Thyroid gland (tissue), 4 donors: ENCODE measurements at places on chromosomes 3 and 15. TPM values are rescaled to one million over a fixed set of nuclear protein-coding genes. Genes with fewer than 3 reads are reported as not detected.

PCOLCE2 gene
- total RNA-seq, result 37.8 TPM

SLC22A14 gene
- total RNA-seq, result not detected

KLHL40 gene
- not detected for total RNA-seq

GOLGA8Q gene
- 21.1 TPM for total RNA-seq

B3GNT5 gene
- total RNA-seq, result 10.6 TPM

THPO gene
- not detected for total RNA-seq

GPR149 gene
- not detected for total RNA-seq

- H3K36me3 ChIP-seq, result no peaks in the 10 kb centered on the region
- DNase-seq, result no peak
These were observed 68.9 kb downstream of the CD200R1L start for GRCh38 chr3:112777811-112778210.

DNA sequence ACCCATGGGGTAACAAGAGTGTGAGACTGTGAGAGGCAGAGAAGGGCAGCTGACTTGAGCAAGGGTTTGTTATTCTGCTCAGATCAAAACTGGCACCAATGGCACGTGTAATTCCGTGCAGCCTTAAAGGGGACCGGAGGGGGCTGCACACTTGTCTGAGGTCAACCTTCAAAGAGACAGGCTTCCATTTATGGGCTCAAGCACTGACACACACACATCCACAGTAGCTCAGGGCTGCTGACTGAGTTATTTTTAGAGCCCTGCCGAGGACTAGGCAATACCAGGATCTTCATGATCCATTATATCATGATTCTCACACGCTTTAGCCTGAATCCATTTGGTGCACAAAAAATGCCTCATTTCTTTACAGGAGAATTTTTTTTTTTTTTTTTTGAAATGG is 20.6 kb upstream of the SPTBN5 start:
- no peak overlapping the region for H3K4me3 ChIP-seq
- H3K36me3 ChIP-seq, result peaks cover 16% of the 10 kb centered on the region
- H3K27ac ChIP-seq, result no peak overlapping the region
- DNase-seq, result no peak

GRCh38 chr3:88005066-88005465 is 53.7 kb downstream of the CGGBP1 start:
- H3K36me3 ChIP-seq, result no peaks in the 10 kb centered on the region
- H3K4me3 ChIP-seq, result no peak overlapping the region
- no peak overlapping the region for H3K27ac ChIP-seq
- no peaks in the 10 kb centered on the region for H3K27me3 ChIP-seq

GRCh38 chr3:152511904-152512303 is 243.2 kb downstream of the MBNL1 start:
- no peaks in the 10 kb centered on the region for H3K4me1 ChIP-seq
- no peaks in the 10 kb centered on the region for H3K36me3 ChIP-seq
- no peak overlapping the region for H3K4me3 ChIP-seq
- H3K27ac ChIP-seq, result no peak overlapping the region
- no peaks in the 10 kb centered on the region for H3K27me3 ChIP-seq

DNA sequence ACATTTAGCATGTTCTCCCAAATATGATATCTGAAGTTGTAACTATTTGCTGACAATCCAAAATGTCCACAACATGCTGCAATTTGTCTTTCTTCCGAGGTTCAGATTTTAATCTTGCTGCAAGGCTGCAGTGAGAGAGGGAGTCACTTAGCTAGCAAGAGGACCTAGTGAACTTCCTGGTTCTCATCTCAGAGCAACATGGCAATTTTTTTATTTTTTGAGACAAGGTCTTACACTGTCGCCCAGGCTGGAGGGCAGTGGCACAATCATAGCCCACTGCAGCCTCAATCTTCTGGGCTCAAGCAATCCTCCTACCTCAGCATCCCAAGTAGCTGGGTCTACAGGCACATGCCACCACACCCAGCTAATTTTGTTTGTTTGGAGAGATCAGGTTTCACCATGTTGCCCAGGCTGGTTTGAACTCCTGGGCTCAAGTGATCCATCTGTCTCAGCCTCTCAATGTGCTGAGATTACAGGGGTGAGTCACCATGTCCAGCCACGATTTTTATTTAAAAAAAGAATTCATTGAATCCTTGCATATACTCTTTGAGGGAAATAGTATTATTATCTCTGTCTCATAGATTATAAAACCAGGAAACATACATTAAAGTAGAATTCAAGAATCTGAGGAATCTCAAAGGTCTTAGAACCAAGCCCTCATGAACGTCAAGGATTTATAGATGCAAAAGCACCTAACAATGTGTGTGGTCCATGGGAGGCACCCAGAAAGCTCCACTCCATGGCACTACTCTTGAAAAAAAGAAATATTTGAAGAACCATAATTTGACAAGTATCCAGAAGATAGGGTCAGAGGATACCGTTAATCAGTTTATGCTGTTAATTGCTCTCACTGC is 9.1 kb downstream of the HDC start:
- DNase-seq, result no peak
- no peaks in the 10 kb centered on the region for H3K4me1 ChIP-seq
- no peak overlapping the region for H3K4me3 ChIP-seq
- H3K27ac ChIP-seq, result no peak overlapping the region

GRCh38 chr15:31102039-31102321 is 455 bp upstream of the TRPM1 start:
- no peak for DNase-seq
- H3K4me1 ChIP-seq, result peaks cover 16% of the 10 kb centered on the region
- H3K27me3 ChIP-seq, result no peaks in the 10 kb centered on the region
- H3K27ac ChIP-seq, result no peak overlapping the region

DNA sequence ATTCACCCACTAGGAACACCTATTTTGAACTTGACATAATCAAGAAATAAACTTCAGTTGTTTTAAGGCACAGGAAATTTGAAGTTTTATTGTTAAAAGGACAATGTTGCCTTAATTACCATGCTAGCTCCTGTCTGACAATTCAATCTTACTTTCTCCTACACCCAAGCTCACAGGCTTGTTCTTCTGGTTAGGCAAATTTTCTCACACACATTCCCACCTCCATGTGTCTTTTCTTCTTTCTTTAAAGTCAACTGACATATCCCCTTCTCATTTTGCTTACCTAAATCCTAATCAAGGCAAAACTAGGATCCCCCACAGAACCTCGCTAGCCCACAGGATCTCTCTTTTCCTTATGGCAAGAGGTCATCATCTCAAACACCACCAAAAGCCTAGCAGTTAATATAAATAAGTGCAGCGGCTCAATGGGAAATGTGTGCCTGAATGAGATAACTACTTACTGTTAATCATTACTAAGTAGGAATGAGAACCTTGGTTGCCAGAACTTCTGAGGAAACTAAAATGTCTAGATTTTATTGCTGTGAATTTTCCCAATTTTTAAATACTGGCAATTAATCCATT is 189.3 kb downstream of the PLCH1 start:
- no peaks in the 10 kb centered on the region for H3K36me3 ChIP-seq
- no peak for DNase-seq
- no peaks in the 10 kb centered on the region for H3K4me1 ChIP-seq
- no peak overlapping the region for H3K27ac ChIP-seq
- H3K27me3 ChIP-seq, result no peaks in the 10 kb centered on the region
- H3K4me3 ChIP-seq, result no peak overlapping the region

DNA sequence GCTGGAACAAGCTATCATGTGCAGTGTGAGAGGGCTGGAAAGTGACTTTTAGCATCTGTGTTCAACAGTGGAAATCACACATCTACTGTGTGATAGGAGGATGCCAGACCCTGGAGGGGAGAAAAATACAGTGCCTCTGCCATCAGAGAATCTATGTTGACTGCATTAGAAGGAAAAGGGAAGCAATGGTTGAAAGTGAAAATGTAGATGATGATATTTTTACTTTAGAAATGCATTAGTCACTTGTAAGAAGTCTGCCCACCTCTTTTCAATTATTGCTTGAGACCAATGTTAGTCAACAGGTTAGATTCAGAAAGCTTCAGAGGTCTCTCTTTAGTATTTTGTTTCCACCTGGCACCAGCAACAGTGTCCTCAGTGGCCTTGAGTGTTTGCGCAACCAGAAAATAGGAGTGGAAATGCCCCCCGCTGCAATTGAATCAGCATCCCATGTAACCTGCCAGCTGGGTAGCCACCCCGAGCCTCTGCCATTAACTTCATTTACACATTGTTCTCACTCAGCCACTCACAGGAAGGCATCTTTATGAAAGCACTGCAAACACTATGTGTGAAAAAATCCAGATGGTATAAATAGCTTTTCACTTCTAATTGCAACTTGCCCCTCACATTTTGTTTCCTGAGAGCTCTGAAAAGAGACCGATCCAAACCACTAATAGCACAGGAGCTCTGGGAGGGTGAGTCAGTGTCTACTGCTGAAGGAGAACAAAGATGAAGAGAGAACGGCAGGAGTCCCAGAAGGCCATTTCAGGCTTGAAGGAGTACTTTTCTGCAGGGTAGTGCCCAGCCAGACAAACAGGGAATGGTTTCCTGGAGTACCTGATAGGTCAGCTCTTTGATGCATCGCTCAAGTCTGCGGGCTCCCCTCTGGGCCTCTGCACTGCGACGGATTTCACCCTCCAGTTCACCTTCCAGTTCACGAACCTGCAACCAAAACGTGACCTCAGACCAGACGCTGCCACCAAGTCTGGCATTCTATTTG is 92.1 kb downstream of the HHLA2 start:
- H3K27ac ChIP-seq, result no peak overlapping the region
- H3K4me3 ChIP-seq, result no peak overlapping the region
- no peak for DNase-seq
- no peaks in the 10 kb centered on the region for H3K36me3 ChIP-seq
- H3K4me1 ChIP-seq, result peaks cover 11% of the 10 kb centered on the region
- H3K27me3 ChIP-seq, result no peaks in the 10 kb centered on the region

DNA sequence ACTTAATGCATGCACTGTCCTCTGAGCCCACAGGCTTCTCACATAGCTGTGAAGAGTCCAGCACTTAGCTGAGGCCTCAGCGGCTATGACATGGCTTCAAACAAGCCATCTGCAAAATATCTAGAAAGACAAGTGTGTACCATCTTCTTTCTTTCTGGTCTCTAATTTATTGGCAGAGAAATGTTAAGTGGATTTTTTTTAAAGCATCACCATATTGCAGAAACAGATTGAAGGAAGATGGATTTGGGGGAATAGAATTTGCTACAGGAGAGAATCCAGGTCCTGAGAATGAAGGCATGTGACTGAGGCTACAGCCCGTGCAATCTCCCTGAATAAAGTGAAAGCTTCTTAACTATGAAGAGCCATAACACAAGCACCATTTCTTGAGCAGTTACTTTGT is 567.3 kb downstream of the PDCD6IP start:
- H3K4me1 ChIP-seq, result no peaks in the 10 kb centered on the region
- no peak overlapping the region for H3K4me3 ChIP-seq
- H3K27ac ChIP-seq, result no peak overlapping the region
- no peak for DNase-seq
- H3K36me3 ChIP-seq, result no peaks in the 10 kb centered on the region
- no peaks in the 10 kb centered on the region for H3K27me3 ChIP-seq

- peaks cover 9% of the 10 kb centered on the region for H3K4me1 ChIP-seq
- H3K27ac ChIP-seq, result no peak overlapping the region
- no peak overlapping the region for H3K4me3 ChIP-seq
- H3K36me3 ChIP-seq, result no peaks in the 10 kb centered on the region
These were observed 39.6 kb downstream of the CORO2B start for GRCh38 chr15:68618394-68618793.

DNA sequence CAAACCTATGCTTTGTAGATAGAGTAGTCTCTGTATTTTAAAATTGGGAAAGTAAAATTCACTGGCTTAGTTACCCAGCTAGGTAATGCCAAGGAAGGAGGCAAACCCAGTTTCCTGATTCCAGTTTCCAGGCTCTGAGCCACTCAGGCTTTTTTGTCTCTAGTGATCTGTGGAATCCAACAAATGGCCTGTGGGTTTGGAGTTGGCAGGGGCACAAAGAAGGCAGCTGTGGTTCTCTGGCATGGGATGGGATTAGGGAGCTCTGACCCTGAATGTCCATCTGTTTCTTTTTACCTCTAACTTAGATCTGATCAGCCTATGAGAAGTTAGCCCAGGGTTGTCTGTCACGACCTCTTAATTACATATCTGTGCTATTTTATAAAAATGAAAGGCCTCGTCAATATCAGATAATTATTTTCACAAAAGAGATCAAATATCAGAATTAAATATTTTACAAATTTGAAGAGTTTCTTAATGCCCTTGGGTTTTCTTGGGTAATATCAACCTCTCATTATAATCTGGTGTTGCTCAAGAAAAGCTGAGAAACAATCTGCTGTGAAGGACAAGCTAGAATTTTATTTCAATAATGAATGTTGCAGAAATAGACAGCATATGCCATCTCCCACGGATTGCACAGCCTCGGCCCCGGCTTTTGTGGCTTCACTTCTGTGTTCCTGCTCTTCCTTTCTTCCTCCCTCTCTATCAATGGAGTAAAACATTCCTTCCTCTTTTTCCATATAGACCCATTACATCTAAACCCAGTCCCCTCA is 63.7 kb upstream of the DAZL start:
- H3K4me3 ChIP-seq, result no peak overlapping the region
- no peaks in the 10 kb centered on the region for H3K4me1 ChIP-seq
- no peaks in the 10 kb centered on the region for H3K27me3 ChIP-seq
- no peak overlapping the region for H3K27ac ChIP-seq
- H3K36me3 ChIP-seq, result no peaks in the 10 kb centered on the region
- DNase-seq, result no peak

DNA sequence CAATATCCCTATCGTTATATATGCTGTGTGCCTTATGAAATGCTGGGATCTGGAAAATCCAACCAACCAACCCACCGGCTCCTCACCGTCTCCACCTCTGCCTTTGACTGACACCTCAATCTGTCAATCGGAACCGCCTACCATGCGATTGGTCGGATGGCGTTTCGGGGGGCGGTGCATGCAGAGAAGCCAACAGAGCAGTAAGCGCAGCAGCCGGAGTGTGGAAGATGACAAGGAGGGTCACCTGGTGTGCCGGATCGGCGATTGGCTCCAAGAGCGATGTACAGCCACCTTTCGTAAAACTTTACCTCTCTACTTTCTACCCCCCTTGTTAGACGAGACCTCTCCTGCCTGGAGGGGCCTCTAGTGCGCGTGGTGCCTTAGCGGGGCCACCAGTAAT is 6.3 kb downstream of the CLK3 start:
- H3K4me1 ChIP-seq, result peaks cover 15% of the 10 kb centered on the region
- peaks cover 76% of the 10 kb centered on the region for H3K36me3 ChIP-seq
- no peaks in the 10 kb centered on the region for H3K27me3 ChIP-seq

DNA sequence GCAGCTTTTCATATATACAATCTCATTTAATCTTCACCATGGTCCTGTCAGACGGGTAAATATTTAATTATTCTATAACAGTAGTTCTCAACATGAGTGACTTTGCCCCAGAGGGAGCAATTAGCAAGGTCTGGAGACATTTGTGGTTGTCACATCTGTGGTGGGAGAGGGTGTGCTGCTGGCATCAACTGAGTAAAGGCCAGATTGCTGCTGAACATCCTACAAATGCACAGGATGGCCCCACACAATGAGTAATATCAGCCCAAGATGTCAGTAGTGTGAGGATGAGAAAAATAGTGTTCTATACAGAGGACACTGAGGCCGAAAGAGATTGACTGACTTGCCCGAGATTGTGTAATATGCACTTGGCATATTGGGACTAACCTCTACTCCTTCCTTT is 156.0 kb downstream of the AGBL1 start:
- no peaks in the 10 kb centered on the region for H3K36me3 ChIP-seq
- H3K27me3 ChIP-seq, result no peaks in the 10 kb centered on the region
- H3K4me1 ChIP-seq, result no peaks in the 10 kb centered on the region
- no peak overlapping the region for H3K27ac ChIP-seq

- no peak overlapping the region for H3K4me3 ChIP-seq
- no peaks in the 10 kb centered on the region for H3K36me3 ChIP-seq
- peaks cover 11% of the 10 kb centered on the region for H3K4me1 ChIP-seq
- H3K27me3 ChIP-seq, result no peaks in the 10 kb centered on the region
These were observed 209.9 kb upstream of the SLC2A2 start for GRCh38 chr3:171236265-171237008.

GRCh38 chr15:88089731-88090130 is 166.8 kb downstream of the NTRK3 start:
- H3K36me3 ChIP-seq, result no peaks in the 10 kb centered on the region
- DNase-seq, result no peak
- no peak overlapping the region for H3K27ac ChIP-seq
- no peaks in the 10 kb centered on the region for H3K4me1 ChIP-seq
- H3K27me3 ChIP-seq, result no peaks in the 10 kb centered on the region
- H3K4me3 ChIP-seq, result no peak overlapping the region
